HT1080 (cell line): ENCODE measurements at places on chromosomes 16 and 17.
A peak's percentile ranks its signal among the peaks of the same experiment; 100 is the strongest.

DNA sequence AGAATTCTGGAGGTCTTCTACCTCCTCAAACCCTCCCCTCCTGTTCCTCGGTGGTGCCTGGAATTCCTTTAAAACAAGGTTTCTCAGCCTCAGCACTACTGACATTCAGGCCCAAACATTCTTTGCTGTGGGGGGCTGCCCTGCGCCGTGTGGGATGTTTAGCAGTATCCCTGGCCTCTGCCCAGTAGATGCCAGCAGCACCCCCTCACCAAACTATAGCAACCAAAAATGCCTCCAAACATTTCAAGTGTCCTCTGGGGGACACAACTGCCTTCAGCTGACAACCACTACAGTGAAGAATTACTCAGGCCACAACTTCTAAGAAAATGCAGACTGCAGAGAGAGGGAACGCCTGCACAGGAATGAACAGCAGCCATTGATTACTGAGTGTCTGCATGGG, 28.4 kb downstream of the TEKT5 start:
- no peak for DNase-seq

DNA sequence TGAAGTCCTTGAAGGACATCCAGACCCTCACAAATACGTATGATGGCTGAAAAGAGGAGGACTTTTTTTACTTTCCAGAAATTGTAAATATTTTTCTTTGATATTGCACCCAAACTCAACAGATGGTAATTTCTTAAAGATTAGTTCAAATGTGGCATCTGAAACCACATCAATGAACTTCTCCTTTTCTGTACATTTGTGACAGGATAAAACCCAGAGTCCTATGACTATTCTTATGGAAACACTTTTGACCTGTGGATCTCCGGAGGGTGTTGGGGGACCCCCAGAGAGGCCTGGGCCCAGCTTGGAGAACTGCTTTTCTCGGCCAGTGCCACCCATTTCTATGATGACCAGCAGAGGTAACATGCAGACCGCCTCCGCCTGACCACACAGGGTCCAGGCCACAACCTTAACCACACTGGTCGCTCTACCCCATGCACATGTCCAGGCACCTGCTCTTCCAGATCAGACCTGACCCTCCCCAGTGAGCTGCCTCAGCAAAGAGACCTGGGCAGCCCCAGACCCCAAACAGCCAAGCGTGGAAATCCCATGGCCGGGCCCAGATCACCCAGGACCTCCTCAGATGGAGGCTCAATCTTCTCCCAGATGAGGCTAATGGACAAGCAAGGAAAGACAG, 22.7 kb downstream of the RPH3AL start:
- DNase-seq: no peak

GRCh38 chr17:35073183-35073790, 9.8 kb upstream of the RFFL start:
- DNase-seq: no peak

DNA sequence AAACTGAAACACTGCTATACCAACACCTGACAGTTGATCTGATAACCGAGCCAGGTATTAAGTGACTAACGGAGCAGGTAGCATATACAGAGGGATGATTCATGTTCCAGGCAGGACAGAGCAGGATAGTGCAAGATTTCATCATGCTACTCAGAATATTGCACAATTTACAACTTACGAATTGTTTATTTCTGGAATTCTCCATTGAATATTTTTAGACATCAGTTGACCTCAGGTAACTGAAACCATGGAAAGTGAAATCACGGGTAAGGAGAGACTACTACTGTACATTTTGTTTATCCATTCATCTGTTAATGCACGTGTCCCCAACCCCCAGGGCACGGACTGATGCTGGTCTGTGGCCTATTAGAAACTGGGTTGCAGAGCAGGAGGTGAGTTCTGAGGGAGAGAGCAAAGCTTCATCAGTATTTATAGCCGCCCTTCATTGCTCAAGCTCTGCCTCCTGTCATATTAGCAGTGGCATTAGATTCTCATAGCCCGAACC, 14.5 kb upstream of the PPM1E start:
- DNase-seq: peak; percentile 1

- no peak for DNase-seq
These were observed 1.2 kb downstream of the EPN3 start for GRCh38 chr17:50533720-50534148.

DNA sequence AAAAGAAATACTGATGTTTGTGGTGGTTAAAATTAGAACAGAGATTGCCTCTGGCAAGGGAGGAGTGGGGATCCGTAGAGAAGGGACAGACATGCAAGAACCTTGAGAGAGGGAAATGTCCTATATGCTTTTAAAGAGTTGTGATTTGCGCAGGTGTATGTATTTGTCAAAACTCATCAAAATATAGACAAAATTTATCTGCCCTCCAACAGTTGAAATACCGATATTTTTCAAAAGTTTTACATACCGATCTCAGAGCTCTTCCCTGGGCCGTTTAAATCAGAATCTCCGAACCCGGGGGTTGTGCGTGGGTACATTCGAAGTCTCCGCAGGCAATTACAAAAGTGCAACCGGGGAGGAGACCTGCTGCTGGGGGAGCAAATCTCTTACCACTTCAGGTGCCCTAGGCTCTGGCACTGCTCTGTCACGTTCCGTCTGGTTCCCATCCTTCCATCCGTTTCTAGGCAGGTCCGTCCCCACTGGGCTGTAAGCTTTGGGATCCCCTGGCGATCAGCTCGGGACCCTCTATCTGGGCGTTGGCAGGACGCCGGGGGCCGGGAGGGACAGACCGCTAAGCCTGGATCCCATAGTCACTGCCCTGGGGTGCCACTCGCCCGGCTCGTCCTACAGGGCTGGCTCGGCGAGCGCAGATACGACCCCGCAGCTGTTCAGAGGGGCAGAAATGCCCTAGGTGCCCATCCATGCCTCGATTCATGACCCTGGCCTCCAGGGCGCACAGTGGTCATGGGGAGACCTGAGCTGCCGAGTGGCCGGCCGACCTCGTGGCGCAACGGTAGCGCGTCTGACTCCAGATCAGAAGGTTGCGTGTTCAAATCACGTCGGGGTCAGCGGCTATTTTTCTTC, 4.2 kb downstream of the BORCS6 start:
- peak; percentile 83 for DNase-seq

DNA sequence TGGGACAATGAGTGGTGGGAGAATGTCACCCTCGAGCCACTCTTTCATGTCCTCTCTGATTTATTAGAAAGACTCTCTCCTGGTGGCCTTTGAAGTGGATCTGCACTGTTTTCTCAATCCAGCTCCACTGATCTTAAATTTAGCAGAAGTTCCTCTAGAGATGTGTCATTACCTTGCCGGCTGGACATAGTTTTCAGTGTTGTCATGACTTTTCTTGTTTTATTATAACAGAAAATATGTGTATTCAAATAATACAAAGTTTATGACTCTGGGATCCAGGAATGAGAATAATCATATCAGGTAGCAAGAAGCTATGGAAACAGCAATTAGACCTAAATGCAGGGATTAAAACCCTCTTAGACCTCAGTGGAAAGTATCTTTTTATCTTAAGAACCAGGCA, 247.5 kb upstream of the ELAC2 start:
- DNase-seq: no peak

GRCh38 chr16:21654881-21655280, 2.5 kb upstream of the IGSF6 start:
- DNase-seq: no peak

GRCh38 chr17:37698132-37698910, 46.5 kb downstream of the HNF1B start:
- DNase-seq: peak; percentile 79

GRCh38 chr17:44556832-44557606, at the start of gene FZD2:
FZD2 (plus strand) TSS chr17:44557484; CDS start chr17:44557689, 205 bp downstream.
- peak; percentile 96 for DNase-seq

DNA sequence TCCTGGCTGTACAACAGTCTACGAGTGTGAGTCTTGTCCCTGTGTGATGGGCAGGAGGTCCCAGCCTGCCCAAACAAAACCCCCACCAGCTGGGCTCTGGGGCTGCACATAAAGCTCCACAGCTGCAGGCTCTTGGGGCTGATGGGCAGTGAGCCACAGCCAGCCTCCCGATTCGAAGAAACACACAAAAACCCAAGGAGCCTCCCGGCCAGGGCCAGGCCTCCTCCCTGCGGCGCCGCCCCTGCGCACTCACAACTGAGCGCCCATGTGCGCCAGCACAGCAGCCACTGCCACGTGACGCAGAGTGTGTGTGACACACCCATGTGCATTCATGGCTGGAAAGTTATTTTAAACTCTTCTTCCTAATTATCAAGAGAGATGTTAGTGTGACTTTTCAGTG, 30.6 kb upstream of the FAAP100 start:
- no peak for DNase-seq

GRCh38 chr17:17062866-17063265, 20.6 kb downstream of the MPRIP start:
- DNase-seq: no peak

DNA sequence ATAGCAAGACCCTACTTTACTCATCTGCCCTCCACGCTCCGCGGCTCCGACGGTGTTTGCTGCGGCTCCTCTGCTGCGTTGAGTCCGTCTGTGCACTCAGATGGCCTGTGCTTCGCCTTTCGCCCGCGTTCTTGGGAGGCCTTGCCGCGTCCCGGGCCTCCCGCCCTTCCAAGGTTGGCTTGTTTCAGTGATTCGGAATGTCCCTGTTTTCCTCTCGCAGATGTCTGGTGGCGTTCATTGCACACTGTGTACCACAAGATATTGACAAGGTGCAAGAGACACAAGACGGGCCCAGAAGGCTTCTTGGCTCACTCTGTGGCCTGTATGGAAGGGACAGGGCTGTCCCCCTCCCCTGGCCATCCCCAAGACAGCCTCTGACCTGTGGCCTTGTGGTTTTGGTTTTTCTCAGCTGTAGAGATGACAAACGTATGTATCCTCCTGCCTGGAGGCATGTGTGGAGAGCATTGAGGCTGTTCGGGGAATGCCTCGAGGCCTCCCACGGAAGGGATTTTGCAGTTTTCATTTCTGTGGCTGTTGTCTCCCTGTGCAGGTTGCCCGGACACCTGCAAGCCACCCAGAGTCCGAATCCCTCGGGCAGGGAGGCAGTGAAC, 15.4 kb downstream of the MGRN1 start:
- no peak for DNase-seq

DNA sequence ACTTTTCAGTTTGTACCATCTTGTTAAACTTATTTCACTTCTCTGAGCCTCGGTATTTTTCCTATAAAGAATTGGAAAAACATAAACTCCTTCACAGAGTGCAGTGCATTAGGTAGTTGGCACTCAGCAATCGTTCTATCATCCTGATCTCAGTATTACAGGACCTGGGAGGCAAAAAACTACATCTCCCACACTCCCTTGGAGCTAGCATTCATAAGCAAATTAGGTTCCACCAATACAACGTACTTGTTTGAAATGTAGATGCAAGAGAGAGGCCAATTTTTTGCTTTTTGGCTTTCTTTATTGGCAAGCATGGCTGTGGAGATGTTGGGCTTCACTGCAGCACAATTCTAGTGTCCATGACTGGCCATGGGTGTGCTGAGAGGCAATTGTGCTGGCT, 285.2 kb downstream of the CA10 start:
- DNase-seq: no peak
